ENCODE measurements at places on chromosomes 6 and 20. TPM values are rescaled to one million over a fixed set of nuclear protein-coding genes. Genes with fewer than 3 reads are reported as not detected.

Gene SLC17A2
- 0.55 TPM for total RNA-seq

Gene CCDC170
- not detected for total RNA-seq

Gene HLA-DQB1
- total RNA-seq, result 2.7 TPM

Gene ADGRB3
- total RNA-seq, result 0.14 TPM

Gene HLA-DQA2
- total RNA-seq, result 1.0 TPM

Gene ADTRP
- total RNA-seq, result 0.67 TPM

Gene CST7
- 115 TPM for total RNA-seq

Gene SLC12A5
- total RNA-seq, result 0.73 TPM

Gene CNKSR3
- 0.11 TPM for total RNA-seq

Gene COL21A1
- not detected for total RNA-seq

Gene FOXF2
- not detected for total RNA-seq

Gene MARCKS
- 0.28 TPM for total RNA-seq

Gene TRIM15
- total RNA-seq, result 0.41 TPM

Gene CARMIL1
- total RNA-seq, result 1.9 TPM

Gene HLA-DQA1
- total RNA-seq, result 6.3 TPM

Gene C20orf144
- total RNA-seq, result 0.28 TPM

Gene SCRT2
- not detected for total RNA-seq

Gene NT5E
- 15.4 TPM for total RNA-seq

All from activated T-helper 2 cell treated with anti-CD3 and anti-CD28 coated beads, Interferon-gamma antibody, Interleukin-2, Interleukin-4, amounts not matched to agents 10 μg/mL and 5 μg/mL and 100 μg/mL, durations not matched to agents 14 hours and 24 hours and 36 hours (primary cell).